ENCODE measurements at places on chromosomes 4 and X.

DNA sequence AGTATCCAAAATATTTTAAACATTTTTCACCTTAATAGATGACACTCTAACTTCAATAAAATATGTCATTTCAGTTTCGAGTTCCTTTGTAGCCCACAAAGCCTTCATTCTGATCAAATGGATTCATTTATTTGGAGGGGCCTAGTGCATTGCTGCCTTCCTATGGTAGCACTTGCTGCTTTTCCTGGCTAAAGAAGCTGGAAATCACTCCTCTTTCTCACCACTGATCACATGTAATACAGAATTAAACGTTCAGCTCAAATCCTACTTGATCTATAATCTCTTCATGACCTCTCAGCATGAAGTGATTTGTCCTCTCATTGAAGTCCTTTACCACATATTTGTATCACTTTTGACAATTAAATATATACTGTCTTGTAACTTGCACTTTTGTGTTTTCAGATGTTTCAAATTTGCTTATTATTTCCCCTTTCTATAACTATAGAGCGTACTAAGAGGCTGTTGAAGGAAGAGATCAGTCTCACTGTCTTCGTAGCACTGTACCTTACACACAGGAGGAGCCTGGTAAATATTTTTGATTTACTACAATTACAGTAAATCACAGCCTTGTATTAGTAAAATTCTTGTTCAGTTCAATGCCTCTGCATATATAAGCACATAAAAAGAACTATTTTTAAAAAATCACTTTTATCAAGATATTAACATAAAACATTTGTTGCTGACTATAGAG lies 555 bp downstream of the CFI start:
- no peak for DNase-seq

- DNase-seq = no peak
Observed at GRCh38 chrX:20056704-20057103, 60.0 kb downstream of the MAP7D2 start.

DNA sequence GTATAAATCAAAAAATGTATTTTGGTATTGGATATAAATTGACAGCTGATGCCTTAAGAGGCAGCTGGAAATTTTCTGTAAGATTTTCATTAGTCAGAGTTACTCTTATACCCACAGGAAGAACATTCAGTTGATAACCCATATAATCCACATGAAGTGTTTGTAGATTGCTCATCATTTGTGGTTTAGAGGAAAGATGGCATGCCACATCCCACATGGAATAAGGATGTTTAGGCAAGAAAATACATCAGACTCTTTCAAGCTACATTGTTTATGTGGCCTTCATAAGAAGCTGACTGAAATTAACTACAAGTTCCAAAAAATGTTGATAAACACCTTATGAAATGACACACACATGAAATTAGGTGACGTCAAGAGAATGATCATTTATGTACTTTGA lies 56.6 kb downstream of the AREG start:
- DNase-seq = no peak

DNA sequence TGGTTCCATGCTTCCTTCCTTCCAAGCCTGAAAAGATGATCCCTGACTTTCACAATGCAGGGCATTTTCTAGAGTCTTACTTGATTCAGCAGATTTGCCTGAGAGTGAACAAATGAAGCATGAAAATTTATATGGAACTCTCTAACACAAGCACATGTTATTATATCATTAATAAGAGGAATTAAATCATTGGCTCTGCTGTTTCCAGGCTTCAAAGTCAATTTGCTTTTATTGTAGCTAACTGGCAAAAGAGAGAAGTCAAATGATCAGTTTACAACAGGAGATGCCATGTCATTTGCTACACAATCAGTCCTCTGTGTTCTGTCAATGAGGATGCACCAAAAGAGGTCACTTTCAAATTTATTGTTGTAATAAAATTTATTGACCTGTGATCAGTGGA lies 101.5 kb upstream of the UGT8 start:
- DNase-seq = no peak

DNA sequence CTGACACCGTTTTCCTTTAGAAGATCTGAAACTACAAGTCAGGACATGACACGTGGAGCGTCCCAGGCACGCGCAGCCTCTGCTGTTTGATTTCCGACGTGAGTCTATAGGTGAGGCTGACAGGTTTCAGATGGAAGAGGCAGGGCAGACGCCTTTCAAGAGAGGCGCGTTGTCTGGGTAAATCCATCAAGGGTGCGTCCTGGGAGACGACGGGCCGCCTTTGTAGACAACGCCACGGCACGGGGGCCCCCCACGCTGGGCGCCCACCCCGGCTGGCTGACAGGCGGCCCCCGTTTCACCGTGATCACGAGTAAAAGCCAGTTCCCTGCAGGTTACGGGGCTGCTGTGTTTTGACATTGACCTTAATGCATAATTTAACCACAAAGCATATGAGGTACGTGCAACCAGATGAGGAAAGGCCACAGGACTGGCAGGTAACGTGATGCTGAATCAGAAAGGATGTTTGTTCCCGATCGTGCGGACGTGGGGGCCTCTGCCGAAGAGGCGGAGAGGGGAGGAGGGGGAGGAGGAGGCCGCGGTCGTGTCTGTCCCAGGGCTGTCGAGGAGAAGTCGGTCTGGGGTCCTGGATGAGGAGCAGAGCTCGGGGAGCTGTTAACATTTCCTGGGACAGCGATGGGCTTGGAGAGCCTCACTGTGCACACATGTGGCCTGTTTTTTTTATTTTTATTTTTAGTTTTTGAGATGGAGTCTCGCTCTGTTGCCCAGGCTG lies 51.1 kb upstream of the PPP2R3B start:
- DNase-seq = no peak

GRCh38 chrX:51242212-51242611 lies 90.4 kb upstream of the NUDT10 start:
- no peak for DNase-seq

- no peak for DNase-seq
Observed at GRCh38 chr4:107391009-107391629, 328.9 kb downstream of the PAPSS1 start.

GRCh38 chrX:23626651-23627050 lies 40.6 kb upstream of the PRDX4 start:
- DNase-seq = no peak

DNA sequence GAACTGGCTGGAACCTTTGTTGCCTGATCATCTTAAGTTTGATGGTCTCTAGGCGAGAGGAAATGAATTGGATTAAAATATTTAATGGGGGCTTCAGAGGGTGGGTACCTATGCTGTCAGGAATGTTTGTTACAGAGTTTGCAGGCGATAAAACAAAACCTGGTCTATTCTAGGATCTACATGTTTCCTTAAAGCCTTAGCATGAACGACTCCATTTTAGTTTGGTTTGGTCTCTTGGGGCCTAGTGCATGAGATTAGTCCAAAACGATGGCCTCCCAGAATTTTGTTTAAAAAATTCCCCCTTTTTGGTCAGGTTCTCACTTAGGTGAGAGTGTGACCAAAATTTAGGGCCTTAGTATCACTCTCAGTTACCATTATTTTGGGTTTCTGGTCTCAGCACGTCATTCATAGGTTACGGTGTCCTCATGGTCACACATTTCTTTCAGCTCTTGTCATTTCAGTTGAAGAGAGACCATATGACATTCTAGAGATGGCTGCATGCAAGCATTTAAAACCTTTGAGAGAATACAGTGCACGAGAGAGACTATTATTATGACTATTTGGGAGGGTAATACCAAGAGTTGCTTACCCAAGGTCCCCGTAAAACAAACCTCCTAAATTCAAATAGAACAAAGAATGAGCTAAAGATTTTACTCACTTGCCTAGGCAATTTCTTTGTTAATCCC lies 13.8 kb downstream of the MOB1B start:
- DNase-seq = no peak

GRCh38 chr4:37604461-37604860 lies 81.7 kb downstream of the RELL1 start:
- DNase-seq = no peak

- DNase-seq = no peak
Observed at GRCh38 chrX:116236666-116237065, 66.1 kb downstream of the AGTR2 start.

All from activated T-cell treated with anti-CD3 and anti-CD28 coated beads, Interleukin-2, amount 50 U/mL, for 24 hours (primary cell).